Heart right ventricle (tissue), 16 donors: ENCODE measurements at places on chromosomes 6 and 20.

DNA sequence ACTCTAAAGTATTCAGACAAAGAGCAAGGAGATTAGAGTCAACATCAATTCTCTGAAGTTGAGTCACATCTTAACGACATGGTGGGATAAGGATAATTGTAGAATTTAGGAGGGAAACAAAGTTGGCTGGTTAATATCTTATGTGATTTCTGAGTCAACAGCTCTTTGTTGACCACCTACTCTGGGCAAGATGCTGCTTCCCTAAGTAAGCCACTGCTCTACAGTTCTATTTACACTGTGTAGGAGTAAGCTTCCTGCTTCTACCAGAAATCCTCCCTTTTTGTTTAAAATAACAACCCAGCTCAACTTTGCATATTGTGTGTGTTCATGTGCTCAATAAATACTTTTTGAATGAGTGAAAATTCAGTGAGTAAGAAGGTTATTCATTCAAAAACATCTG lies 3.1 kb downstream of the HS3ST5 start:
- DNase-seq, result no peak

- no peak for DNase-seq
Observed at GRCh38 chr6:54289426-54289825, 18.8 kb upstream of the TINAG start.

- DNase-seq, result no peak
Observed at GRCh38 chr6:63802606-63803206, 167.1 kb downstream of the PHF3 start.

GRCh38 chr6:50815436-50816114 lies 3.1 kb upstream of the TFAP2B start:
- no peak for DNase-seq

DNA sequence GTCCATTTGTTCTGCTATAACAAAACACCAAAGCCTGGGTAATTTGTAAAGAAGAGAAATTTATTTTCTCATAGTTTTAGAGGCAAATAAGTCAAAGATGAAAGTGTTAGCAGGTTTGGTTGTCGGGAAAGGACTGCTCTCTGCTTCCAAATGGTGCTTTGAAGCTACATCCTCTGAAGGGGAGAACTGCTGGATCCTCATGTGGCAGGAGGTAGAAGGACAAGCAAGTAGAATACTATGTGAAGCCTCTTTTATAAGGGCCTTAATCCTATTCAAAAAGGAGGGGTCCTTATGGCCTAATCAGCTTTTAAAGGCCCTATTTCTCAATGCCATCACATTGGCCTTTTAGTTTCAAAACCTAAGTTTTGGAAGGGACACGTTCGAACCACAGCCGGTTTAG lies 826.0 kb upstream of the EPHA7 start:
- DNase-seq, result no peak

- DNase-seq, result no peak
Observed at GRCh38 chr6:169844946-169845345, 93.5 kb downstream of the ERMARD start.

DNA sequence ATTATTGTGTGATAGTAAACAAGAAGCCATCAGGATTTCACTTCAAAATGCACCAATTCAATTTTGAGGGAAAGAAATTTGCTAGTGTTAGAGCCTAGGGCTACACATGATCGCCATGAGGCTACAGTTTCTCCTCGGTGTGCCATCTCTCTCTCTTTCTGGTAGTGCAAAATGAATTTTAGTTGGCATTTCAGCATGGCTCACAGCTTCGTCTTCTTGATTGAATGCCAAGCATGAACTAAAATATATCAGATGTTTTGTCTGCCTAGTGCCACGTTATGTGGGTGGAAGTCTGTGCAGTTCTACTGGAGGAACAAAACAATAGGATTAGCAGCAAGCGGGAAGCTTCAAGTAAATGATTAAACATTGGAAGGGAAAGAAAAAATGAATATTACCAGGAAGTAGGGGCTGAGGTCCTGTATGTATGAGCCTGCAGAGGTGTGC lies 6.8 kb upstream of the MRAP2 start:
- no peak for DNase-seq

DNA sequence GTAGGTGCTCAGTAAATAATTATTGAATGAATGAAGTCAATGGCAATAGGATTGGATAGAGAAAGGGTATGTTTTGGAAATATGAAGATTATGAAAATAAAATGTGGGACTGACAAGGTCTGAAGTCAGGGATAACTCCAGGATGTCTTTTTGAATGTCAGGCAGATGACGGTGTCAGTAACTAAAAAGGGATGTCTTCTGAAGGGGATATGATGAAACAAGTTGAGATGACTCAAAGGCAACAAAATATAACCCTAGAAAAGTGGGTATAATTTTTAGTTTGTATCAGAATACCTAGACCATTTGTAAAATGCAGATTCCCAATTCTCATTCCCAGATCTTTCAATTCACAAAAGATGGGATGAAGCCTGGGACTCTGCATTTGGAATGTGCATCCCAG lies 257.3 kb upstream of the SGK1 start:
- DNase-seq, result no peak

DNA sequence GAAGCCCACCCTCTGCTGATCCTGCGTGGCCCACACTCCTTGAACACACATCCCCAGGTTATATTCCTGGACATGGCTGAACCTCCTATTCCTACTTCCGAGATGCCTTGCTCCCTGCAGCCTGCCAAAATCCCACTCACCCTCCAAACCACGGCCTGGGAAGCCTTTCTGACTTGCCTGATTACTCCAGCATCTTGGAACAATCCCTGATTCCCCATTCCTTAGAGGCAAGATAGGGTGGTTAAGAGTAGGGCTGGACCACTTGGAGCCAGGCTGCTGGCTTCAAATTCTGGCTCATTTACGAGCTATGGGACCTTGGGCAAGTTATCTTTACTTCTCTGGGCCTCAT lies 45.9 kb upstream of the CDH22 start:
- no peak for DNase-seq

DNA sequence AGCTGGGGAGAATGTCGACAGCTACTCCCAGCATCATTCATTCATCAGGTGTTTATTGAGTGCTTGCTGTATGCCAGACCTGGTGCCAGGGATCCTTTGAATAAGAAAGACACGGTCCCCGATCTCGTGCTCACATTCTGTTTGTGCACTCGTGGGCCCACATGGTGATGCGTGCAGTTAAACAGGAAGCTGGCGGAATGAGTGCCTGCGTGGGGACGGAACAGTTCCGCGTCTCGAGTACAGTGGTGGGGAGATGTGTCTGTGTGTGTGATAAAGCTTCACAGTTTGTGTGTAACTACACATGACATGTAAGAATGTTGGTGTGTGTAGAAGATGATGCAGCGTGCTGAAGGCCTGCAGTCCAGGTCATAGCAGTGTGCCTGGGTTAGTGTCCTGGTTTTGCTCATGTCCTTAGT lies 6.5 kb downstream of the RBM38 start:
- DNase-seq, result no peak

- no peak for DNase-seq
Observed at GRCh38 chr6:148925701-148926100, 178.9 kb downstream of the UST start.

- no peak for DNase-seq
Observed at GRCh38 chr6:35745509-35745908, 8.7 kb downstream of the ARMC12 start.

DNA sequence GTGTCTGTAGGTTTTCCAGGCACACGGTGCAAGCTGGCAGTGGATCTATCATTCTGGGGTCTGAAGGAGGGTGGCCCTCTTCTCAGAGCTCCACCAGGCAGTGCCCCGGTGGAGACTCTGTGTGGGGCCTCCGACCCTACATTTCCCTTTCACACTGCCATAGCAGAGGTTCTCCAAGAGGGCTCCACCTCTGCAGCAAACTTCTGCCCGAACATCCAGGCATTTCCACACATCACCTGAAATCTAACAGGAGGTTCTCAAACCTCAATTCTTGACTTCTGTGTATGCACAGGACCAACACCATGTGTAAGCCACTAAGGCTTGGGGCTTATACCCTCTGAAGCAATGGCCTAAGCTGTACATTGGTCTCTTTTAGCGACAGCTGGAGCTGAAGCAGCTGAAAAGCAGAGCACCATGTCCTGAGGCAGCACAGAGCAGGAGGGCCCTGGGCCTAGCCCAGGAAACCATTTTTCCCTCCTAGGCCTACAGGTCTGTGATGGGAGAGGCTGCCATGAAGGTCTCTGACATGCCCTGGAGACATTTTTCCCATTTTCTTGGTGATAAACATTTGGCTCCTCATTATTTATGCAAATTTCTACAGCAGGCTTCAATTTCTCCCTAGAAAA lies 253.3 kb downstream of the ERMARD start:
- no peak for DNase-seq

DNA sequence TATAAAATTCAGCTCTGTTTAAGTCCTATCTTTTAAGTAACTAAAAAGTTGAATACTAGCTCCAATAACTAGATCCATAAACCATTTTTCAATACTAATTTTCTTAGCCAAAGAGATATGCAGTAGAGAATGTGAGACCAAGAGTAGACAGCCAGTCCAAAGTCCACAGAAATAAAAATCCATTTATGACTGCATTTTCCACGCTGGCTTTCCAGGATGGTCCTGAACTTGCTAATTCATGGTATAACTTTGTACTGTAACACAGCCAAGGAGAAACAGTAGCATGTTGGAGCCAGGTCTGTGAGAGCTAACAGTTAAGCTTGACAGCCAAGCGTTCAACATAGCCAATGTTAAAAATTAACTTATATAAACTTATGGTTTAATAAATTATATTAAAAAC lies 156.2 kb downstream of the GMPR start:
- no peak for DNase-seq

DNA sequence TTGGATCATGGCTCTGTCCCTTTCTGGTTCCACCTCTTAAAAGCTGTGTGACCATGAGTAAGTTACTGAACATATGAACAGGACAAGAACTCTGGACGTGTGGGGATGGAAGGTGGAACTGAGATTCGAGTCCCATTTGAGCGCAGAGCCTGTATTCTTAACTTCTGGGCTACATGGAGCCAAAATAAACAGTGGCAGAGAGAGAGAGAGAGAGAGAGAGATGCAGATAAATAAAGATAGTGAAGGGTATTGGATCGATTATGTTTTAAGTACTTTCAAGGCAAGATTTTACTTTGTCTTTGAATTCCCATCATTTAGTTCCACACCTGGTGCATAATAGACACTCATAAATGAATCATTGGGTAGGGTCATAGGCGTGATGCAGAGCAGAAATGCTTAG lies 39.7 kb downstream of the SLC35D3 start:
- no peak for DNase-seq

GRCh38 chr6:95547043-95547442 lies 30.3 kb upstream of the MANEA start:
- no peak for DNase-seq

GRCh38 chr6:155366325-155366724 lies 52.0 kb upstream of the TFB1M start:
- DNase-seq, result no peak

DNA sequence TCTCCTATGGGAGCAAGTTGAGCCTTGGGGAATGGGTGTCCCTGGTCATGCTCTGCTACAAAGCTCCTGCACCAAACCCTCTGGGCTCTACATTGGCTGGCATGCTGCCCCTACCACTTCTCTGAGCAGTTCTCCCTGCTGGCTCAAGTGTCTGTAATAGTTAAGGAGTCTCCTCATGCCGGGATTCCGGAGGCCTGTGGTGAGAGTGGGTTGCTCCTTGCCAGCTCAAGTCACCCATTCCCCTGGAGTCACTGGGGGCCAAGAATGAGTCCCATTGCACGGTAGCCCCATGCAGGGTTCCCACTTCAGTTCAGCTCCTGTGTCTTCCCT lies 173.9 kb downstream of the PRDM13 start:
- no peak for DNase-seq

- no peak for DNase-seq
Observed at GRCh38 chr6:139062932-139063646, 34.5 kb downstream of the ABRACL start.

DNA sequence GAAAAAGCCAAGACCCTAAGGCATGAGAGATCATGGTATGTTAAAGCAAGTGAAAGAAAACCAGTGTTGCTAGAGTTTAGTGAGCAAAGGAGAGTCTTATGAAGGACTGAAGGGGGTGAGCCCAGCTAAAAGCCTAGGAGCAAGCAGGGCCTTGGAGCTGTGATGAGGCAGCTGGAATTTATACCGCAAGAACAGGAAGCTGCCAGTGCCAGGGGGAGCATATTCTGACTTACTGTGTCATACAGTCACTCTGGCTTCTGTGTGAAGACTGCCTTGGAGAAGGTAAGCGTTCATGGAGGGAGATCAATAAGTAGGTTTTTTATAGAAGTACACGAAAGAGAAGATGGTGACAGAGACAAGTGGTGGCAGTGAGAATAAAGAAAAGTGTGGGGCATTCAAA lies 308.9 kb upstream of the THEMIS start:
- DNase-seq, result no peak

DNA sequence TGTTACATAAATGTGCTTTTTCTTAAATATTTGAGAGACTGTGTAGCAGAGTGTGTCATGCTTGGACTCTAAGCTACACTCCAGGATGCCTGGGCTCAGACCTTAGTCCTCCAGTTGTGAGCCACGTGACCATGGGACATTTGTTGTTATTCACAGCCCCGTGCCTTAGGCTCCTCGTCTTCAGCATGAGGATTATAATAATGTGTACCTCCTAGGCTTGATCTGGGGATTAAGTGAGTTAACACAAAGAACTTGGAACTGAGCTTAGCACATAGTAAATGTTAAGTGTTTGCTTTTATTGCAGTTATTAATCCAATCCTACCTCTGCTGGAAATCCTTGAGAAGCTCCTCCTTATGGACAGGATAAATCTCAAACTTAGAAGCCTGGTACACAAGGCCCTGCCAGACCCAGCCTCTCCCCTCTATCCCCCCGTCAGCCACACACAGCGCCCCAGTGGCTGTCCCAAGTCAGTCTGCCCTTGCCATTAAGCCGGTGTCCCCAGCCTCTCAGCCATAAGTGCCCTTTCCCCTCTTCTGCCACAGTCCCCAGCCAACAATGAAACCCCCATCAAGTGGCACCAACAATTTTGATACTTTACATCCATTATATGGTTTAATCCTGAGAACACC lies 177.5 kb downstream of the TMEM242 start:
- DNase-seq, result no peak

- no peak for DNase-seq
Observed at GRCh38 chr6:13066820-13067219, 261.5 kb downstream of the TBC1D7 start.

DNA sequence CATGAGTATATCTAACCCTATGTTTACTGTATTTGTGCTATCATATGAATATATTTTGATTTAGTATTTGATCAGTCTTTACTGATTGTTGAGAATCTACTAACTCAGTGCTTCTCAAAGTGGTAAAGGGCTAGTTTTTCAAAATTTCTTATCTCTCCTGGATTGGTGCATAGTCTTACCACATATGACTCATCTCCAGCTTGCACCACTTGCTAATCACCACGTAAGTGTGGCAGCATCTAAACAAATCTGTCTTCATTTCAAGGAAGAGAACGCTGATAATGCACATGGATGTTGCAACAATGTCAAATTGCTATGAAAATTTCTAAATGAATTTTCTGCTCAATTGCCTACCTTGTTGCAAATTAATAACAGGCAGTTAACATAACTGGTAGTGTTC lies 299.5 kb downstream of the PAX1 start:
- no peak for DNase-seq

GRCh38 chr6:34242252-34243130 lies 5.8 kb downstream of the HMGA1 start:
- no peak for DNase-seq

- no peak for DNase-seq
Observed at GRCh38 chr6:40719671-40720374, 132.7 kb upstream of the LRFN2 start.

GRCh38 chr6:2891768-2892170 lies 11.3 kb downstream of the SERPINB9 start:
- no peak for DNase-seq

GRCh38 chr6:156886409-156886808 lies 109.2 kb downstream of the ARID1B start:
- no peak for DNase-seq

GRCh38 chr6:44976677-44977641 lies 351.2 kb upstream of the RUNX2 start:
- DNase-seq, result no peak
